ENCODE measurements at places on chromosomes 5 and 9.
A peak's percentile ranks its signal among the peaks of the same experiment; 100 is the strongest.

DNA sequence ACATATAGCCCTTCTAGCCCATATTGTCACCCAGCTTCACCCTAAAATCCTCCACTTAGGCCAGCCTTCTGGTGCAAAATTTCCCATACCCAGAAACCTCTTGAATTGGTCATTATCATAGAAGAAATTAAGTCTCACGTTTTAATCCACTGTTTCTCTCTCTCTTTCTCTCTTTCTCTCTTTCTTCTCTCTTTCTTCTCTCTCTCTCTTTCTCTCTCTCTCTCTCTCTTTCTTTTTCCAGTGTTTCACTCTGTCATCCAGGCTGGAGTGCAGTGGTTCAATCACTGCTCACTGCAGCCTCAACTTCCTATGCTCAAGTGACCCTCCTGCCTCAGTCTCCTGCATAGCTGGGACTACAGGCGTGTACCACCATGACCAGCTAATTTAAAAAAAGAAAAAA is 363.4 kb downstream of the TMEM167A start:
- no peak for DNase-seq

GRCh38 chr9:35357116-35357515 is 132.8 kb upstream of the RUSC2 start:
- no peak for DNase-seq

DNA sequence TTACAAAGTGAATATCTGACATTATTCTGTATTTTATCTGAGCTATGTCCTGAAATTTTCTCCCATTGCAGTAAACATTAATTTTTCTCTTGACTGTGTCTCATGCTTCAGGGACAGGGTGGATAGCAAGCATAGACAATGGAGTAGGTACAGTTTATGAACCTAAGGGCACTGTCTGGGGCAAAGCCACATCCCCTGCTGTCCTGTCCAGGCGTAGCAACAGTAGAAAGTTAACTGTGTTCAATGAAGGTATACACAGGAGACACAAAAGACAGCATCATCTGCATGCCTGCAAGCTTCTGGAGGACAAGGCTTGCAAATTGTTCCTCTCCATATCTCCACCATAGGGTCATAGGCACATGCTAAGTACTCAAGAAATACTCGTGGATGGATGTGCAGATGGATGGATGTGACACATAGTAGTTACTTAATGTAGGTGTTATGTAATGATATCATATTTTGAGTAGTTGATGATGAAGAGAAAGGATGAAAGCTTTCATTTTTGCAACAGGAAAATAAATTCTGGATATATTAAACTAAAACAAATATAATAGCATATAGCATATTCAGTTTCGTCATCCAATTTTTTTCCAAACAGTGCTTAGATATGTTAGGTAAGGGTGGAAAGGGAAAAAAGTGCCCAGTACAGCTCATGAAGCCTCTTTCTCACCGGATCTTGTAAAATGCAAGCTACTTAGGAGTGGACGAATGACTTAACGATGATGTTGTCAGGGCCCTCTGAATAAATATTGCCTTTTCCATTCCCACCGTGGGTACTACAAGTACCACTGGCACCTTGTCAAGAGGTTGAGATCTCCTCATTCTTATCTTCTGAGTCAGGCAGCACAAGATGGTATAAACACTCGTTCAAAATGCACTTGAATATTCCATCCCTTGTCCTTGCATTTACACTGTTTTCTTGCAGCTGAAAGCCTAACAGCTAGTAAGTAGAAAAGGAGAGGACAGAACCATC is 19.9 kb upstream of the ZSWIM6 start:
- DNase-seq = no peak

DNA sequence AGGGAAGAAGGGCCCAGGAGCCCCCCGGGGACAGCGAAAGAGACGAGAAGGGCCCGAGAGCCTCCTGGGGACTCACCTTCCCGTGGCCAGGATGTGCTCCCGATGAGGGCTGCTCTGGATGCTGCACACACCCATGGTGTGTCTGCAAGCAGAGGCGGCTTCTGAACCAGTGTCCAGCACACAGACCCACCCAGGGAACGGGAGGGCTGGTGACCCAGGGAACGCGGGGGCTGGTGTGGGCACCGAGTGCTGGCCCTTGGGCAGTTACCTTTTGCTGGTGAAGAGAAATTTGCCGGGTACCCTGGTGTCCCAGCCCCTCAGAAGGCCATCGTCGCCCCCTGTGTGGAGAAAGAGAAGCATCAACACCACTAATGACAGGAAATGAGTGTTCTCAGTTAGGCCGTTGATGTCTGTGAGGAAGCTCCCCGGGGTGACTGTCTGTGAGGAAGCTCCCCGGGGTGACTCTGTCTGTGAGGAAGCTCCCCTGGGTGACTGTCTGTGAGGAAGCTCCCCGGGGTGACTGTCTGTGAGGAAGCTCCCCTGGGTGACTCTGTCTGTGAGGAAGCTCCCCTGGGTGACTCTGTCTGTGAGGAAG is 13.2 kb downstream of the MRPL41 start:
- no peak for DNase-seq

DNA sequence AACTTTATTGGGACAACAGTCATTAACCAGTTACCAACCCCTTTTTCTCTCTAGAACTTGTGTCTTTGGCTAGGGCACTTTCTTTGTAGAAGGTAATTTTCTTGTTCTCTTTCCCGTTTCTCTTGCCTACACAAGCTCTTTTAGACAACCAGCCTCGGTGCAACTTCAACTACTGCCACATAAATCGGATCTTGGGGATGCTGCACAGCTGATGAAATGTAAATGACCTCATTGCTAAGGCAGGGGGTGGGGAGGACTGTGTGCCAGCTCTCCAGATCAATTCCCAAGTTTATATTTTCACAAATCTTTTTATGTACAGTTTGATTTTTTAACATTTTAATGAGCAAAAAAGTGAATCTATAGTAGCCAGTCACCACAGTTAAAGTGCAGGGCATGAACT is 157.6 kb downstream of the DENND1A start:
- no peak for DNase-seq

GRCh38 chr9:91186632-91187108 is 175.0 kb downstream of the AUH start:
- DNase-seq = no peak

DNA sequence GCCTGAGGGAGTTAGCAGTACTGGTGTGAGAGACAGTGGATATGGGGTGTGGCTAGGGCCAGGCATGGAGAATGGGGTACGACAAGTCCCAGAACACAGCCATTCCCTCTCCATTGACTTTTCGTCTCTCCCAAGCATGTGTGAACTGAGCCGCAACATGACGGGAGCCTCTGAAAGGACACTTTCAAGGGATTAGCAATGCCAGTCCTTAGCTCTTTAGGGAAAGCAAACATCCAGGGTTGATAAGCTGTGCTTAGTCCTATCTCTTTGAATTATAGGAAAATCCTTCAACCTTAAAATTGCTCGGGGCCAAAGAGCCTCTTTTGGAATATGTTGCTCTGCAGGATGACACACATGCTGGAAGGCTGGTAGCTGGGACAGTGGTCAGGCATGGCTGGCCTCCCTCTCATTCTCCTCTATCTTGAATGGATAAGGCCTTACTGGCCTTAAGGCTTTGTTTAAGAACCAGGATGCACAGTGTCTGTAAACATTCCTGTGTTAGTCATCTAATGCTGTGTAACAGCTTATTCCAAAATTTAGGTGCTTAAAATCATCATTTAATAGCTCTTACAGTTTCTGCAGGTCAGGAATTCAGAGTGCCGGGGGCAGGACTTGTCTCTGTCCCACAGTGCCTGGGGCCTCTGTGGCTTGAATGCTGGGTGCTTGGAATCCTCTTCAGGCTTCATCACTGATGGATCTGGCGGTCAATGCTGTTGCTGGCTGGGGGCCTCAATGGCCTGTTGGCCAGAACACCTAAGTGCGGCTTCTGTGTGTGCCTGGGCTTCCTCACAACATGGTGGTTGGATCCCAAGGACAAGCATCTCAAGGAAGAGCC is 95.3 kb downstream of the PTTG1 start:
- no peak for DNase-seq

DNA sequence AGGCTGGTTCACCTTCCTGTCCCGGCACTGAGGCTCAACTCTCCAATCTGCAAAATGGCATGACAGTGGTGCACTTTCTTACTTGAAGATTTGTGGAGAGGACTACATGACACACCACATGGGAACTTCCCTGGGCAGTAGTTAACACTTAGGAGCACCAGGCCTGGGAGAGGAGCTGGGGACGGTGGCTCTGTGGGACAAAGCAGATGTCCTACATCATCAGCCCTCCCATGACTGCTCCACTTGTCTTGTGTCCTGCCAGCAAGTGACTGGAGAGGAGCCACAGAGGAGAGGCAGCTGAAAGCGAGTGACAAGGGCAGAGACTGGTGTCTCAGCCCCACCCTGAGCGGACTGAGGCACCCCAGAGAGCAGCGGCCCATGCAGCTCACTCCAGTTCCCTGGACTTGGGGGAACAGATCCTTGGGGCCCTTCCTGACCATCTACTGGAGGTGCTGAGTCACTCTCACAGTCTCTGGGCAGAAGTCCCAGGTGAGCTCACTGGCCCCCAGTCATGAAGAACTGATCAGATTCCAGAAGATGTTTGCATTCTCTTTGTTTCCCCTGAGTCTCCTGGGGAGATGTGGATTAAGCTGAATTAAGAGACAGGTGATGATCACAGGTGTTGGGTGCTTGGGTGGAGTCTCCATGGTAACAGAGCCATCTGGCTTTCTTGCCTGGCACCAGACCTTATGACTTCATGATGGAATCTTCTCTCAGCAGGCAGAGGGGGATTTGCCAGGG is 13.2 kb upstream of the SLC25A48 start:
- DNase-seq = no peak

GRCh38 chr5:35003018-35003957 is 44.5 kb downstream of the AGXT2 start:
- peak; percentile 14 for DNase-seq

DNA sequence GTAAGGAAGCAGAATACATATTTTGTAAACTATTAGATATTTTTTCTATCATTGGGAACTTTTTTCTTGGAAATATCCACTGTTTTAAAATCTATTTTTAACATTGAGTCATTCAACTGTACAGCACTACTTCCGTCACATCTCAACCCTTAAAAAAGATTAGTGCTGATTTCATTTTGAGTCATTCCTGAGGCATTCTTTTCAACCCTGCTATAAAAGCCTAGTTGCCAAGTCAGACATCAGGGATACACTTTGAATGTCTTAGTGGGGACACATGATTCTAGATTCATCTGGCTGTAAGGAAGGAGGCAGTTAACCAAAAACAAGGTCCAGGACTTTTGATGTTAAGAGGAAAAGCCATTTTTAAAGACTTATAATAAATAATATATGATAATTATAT is 160.9 kb downstream of the GIN1 start:
- no peak for DNase-seq

GRCh38 chr9:113173341-113173740 is 22.5 kb downstream of the SLC31A2 start:
- DNase-seq = no peak

DNA sequence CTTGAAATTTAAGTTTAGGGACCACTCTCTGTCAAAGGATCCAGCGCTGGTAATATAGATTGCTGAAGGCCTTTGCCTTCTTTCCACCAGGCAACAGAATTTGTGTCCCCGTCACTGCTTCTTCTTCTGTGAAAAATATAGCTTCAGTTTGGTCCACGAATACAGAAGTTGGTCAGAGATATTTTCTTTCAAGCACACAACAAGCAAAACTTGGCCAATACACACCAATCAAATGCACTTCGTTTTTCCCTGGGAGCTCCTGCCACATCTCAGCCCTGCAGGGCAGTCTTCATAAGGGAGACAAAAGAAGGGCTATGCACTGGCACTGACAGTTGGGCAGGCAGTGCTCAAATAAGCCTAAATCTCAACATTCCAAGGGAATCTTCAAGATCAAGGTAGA is 22.9 kb downstream of the HAVCR2 start:
- DNase-seq = no peak

DNA sequence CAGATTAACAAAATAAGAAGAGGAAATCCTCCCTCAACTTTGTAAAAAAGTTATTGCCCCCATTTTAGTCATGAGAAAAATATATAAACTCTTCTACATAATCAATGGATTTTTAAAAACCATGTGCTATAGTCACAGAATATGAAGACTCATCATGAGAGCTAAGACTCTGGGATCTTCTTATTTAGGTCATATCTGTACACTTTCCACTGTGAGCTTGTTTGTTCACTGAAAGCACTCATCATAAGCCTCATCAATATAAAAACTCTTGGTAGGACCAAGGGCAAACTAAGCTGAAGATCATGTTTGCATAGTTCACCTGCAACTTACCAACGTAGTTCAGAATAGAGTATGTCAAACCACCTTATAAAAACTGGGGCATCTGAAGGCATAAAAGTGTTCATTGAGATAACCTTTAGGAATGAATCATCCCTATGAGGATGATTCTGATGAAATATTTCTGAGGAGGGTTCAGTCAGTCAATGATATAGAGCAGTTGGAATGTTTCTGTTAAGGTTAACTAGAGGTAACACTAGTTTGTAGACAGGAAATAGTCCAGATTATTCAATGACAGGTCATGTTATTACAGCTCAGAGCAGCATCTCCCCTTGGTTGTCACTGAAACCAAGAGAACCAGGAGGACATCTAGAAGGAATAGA is 289.9 kb upstream of the SMC2 start:
- DNase-seq = no peak

GRCh38 chr5:154442801-154443200 is 3.0 kb upstream of the SAP30L start:
- DNase-seq = no peak

- DNase-seq = no peak
Measured at GRCh38 chr5:12467799-12468198, 563.6 kb upstream of the CTNND2 start.

- DNase-seq = no peak
Measured at GRCh38 chr9:94630833-94631232, 8.5 kb downstream of the FBP1 start.

DNA sequence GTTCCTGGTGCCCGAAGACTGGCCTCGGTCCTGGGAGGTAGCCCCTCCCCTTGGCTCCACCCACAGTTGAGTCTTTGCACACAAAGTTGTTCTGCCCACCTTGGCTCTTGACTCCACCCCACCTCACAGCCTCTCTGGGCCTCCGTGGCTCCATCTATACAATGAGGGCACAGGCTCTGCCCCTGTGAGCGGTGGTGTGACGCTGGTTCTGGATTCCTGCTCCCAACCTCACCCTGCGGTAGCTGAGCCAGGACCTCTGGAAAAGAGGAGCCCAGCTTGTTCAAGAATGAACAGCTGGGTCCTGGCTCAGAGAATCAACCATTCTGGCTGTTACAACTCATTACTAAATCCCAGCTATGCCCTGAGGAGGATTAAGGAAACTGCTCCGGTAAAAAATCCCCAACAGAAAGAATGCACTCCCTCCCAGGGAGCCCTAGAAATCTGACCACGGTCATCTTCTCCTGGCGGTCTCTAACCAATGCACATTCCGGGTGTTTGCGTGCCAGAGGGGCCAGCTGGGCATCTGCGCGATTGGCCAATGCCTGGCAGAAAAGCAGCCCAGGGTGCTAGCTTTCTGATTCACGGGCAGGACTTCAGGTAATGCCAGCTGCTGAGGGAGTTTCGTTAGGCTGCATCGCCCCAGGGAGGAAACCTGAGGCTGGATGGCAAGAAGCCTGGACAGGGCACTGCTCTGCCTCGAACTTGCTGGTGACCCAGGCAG is 9.9 kb upstream of the GRHPR start:
- no peak for DNase-seq

GRCh38 chr5:76404223-76405211 is 1.4 kb downstream of the IQGAP2 start:
- peak; percentile 42 for DNase-seq
